ENCODE measurements at places on chromosomes 4 and X.

- DNase-seq = no peak
Observed at GRCh38 chrX:107713543-107714205, 61.9 kb downstream of the TSC22D3 start.

GRCh38 chr4:124711471-124712371, 811 bp downstream of the ANKRD50 start:
- peak; percentile 48 for DNase-seq

GRCh38 chr4:108116423-108117168, 52.1 kb downstream of the LEF1 start:
- DNase-seq = peak; percentile 50

GRCh38 chrX:69287095-69287494, 121.8 kb upstream of the PJA1 start:
- no peak for DNase-seq

GRCh38 chr4:4991541-4992099, 27.6 kb downstream of the CYTL1 start:
- no peak for DNase-seq

DNA sequence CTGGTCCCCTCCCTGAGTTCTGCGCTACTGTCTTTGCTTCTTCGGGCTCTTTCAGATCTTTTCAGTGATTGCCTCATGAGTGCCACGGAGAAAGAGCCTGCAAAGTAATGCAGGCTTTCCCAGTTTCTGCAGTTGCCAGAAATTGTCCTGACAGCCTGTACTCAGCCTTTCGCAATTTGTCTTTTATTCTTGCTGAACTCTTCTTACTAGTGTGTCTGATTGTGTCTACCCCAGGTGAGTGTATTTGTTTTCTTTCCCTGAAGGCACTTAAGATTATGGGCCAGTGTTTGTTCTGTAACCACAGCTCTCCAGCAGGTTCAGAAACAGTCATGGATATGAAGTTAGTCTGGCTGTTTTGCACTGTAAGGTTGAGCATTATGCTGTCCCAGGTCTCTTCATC, 47.1 kb downstream of the FAM193A start:
- no peak for DNase-seq

- DNase-seq = no peak
Observed at GRCh38 chr4:6074758-6075157, 56.5 kb upstream of the C4orf50 start.

- DNase-seq = no peak
Observed at GRCh38 chrX:45056428-45057145, 144.1 kb downstream of the DIPK2B start.

GRCh38 chr4:117447925-117448324, 362.5 kb upstream of the TRAM1L1 start:
- DNase-seq = peak; percentile 41

DNA sequence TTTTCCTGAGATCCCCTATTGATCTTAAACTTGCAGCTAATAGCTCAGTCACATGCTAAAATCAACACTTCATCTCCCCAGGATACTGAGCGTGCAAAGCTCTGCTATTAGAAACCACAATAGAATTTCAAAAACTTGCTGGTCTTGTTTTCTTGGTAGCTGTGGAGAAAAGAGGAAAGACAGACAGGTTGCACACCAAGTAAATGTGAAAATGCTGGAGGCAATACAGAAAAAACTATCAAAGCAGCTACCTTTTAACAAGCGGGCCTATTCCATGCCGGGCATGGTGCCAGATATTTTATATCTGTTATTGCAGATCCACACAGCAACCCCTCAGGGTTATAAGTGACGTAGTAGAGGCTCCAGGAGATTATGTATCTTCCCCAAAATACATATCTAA, 171.9 kb downstream of the DCTD start:
- DNase-seq = no peak

GRCh38 chrX:154717824-154718223, 33.1 kb downstream of the GAB3 start:
- peak; percentile 34 for DNase-seq

- DNase-seq = no peak
Observed at GRCh38 chrX:85570496-85570895, 191.0 kb upstream of the POF1B start.

DNA sequence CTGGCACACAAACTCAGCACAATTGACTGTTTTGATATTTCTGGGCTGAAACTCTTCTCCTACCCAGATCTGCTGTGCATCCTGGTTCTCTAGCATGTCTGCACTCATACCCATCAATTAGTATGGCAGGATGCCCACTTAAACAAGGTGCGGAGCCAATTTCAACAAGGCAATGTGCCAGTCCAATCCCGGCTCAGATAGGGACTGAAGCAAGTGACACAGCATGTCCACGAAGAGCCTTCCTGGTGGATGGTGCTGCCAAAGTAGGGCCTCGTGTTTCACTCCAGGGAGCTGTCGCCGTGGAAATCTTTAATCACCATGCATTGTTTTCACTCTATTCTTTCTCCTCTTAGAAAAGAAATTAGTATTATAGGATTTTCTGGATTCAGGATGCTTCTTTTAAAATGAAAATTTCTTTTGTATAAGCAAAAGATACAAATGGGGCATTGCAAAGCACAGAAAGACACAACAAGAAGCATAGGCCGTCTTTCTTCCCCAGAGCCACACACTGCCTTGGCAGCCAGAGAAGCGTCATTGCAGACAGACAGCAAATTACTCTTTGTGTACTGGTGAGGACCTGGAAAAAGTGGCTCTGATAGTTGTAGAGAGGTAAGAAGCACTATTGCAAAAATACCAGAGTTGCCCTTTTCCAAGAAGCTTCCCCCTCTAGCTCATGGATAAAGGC, 40.6 kb upstream of the LSM6 start:
- DNase-seq = no peak

GRCh38 chrX:20432048-20432447, 165.3 kb upstream of the RPS6KA3 start:
- no peak for DNase-seq

DNA sequence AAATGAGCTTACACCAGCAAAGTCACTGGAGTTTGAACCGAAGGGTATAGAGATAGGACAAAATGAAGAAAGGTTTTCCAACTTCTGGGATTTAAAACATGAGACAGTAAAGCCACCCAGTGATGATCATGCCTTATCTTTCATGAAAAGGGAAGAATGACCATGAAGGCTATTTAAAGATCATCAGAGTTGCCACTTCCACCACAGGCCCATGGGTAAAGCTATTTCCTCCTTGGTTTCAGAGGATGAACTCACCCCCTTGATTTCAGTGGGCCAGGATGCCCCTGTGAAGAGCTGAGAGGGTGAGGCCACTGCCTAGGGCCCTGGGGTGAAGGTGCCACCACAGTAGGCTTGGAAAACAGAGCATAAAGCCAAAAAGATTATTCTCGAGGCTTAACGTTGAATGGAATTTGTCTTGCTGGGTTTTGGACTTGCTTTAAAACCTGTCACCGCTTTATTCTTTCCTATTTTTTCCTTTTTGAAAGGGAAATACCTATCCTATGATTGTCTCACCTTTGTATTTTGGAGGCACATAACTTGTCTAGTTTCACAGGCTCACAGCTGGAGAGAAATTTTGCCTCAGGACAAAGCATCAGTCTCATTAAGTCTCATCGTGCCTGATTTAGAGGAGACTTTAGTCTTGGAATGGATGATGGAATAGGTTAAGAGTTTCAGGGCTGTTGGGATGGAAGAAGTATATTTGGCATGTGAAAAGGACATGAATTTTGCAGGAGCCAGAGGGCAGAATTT, 254.0 kb downstream of the SNCA start:
- no peak for DNase-seq

GRCh38 chr4:36914106-36914505, 330.4 kb upstream of the NWD2 start:
- no peak for DNase-seq
